ENCODE measurements at places on chromosomes 11 and 22.
A peak's percentile ranks its signal among the peaks of the same experiment; 100 is the strongest.

GRCh38 chr11:96538104-96538503, 148.3 kb downstream of the JRKL start:
- DNase-seq = no peak

GRCh38 chr11:486189-486588, 20.9 kb downstream of the RNH1 start:
- DNase-seq = no peak

- DNase-seq = no peak
These were observed 65.9 kb downstream of the PRR5L start for GRCh38 chr11:36361901-36362391.

GRCh38 chr22:32044913-32045312, 1.9 kb downstream of the SLC5A1 start:
- DNase-seq = no peak

GRCh38 chr22:42560781-42561180, 7.0 kb downstream of the SERHL2 start:
- no peak for DNase-seq

GRCh38 chr22:27483095-27483785, 318.3 kb downstream of the MN1 start:
- DNase-seq = no peak

GRCh38 chr11:11292839-11293238, 60.2 kb downstream of the CSNK2A3 start:
- no peak for DNase-seq

- no peak for DNase-seq
These were observed 17.8 kb upstream of the NEAT1 start for GRCh38 chr11:65404638-65405339.

- DNase-seq = no peak
These were observed 284.3 kb upstream of the ISX start for GRCh38 chr22:34781681-34782080.

- DNase-seq = no peak
These were observed 56.1 kb downstream of the MED15 start for GRCh38 chr22:20563466-20563906.

- DNase-seq = no peak
These were observed 10.0 kb downstream of the CARD10 start for GRCh38 chr22:37509059-37509860.

DNA sequence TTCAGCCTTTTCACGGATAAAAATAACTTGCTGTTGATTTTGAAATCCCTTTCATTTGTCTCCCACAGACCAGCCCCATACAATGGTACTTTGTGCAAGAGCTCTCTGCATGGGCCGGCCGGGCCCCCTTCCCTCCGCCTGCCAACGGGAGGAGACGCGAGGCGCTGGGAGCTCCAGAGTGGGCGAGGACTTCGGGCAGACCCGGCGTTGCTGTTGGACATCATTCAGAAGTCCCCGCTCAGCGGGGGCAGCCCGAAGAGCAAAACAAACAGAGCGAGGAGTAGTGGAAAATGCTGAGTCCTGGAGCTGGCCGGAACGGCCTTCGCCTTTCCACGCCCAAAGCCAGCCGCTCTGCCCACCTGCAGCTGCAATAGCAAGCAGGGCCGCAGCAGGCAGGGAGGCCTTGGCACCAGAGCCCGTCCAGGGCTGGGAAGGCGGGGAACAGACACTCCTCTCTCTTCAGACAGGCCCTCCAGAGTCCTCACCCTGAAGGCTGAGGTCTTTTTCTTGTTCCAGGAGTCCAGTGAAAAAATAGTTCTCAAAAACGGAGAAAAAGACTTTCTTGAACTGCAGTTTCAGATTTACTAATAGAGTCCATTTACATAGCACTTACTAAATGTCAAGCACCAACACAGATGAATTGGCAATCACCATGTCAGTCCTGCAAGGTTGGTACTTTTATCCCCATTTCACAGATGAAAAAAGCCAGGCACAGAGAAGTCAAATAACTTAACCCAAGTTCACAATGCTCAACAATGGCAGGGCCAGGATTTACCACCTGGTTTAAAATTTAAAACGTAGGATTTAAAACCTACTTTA, 135.5 kb downstream of the ETS1 start:
- peak; percentile 52 for DNase-seq

- DNase-seq = no peak
These were observed 9.5 kb downstream of the MACROD1 start for GRCh38 chr11:64156235-64157011.

DNA sequence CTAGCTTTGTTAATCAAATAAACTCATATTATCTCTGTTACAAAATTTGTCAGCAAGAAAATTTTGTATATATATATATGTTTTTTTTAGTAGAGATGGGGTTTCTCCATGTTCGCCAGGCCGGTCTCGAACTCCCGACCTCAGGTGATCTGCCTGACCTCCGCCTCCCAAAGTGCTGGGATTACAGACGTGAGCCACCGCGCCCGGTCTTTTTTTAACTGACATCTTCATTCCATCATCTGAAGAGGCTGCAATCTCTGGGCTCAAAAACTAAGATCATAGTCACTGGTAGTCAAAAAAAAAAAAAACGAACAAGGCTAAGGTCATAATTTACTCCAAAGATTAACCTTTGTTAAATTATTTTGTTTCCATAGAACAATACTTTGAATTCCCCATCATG, 5.3 kb upstream of the KLHDC7B start:
- DNase-seq = no peak

- DNase-seq = no peak
These were observed 105.4 kb upstream of the PITPNB start for GRCh38 chr22:28024422-28024888.

DNA sequence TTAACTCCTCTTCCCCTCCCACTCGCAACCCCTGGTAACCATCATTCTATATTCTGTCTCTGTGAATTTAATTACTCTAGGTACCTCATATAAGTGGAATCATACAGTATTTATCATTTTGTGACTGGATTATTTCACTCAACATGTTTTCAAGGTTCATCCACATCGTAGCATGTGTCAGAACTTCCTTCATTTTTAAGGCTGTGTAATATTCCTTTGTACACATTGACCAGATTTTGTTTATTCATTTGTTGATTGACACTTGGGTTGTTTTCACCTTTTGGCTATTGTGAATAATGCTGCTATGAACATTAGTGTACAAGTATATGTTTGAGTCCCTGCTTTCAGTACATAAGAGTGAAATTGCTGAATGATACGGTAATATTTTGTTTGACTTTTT, 2.7 kb upstream of the GNB1L start:
- no peak for DNase-seq

GRCh38 chr11:43907028-43907975, 26.7 kb downstream of the ALKBH3 start:
- DNase-seq = no peak

DNA sequence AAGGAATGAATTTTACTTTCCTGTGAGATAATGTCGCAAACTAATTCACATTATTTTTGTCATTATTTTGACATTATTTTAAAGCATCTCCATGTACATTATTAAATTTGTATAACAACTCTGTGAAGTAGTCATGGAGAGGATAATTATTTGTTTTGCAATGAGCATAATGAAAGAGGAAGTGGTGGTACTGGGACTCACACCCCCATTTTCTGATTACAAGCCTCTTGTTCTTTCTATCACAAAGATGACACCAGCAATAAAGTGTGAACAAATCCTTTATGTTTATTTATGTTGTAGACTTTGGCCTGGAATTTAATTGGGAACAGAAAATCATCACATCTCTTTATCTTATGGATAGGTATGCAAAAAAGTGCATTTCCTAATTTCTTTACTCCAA, 522.6 kb downstream of the TMEM135 start:
- no peak for DNase-seq

DNA sequence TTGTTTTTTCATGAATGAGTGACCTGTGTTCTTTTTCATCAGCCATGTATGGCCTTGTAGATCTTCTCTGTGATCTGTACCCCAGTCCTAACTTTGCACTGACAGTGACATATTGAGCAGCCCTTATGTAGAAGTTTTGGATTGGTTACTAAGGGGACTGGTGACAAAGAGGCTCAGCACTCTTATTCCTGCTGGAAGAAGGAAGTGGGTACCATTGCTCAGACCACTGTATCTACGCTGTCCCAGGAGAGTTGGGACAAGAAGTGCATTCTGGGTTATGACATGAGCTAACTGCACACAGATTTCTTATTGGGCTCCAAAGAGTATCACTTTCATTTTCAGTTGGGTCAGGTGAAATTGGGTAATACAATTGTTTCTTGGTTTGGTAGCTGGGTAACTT, 107.8 kb upstream of the RASSF10 start:
- no peak for DNase-seq

DNA sequence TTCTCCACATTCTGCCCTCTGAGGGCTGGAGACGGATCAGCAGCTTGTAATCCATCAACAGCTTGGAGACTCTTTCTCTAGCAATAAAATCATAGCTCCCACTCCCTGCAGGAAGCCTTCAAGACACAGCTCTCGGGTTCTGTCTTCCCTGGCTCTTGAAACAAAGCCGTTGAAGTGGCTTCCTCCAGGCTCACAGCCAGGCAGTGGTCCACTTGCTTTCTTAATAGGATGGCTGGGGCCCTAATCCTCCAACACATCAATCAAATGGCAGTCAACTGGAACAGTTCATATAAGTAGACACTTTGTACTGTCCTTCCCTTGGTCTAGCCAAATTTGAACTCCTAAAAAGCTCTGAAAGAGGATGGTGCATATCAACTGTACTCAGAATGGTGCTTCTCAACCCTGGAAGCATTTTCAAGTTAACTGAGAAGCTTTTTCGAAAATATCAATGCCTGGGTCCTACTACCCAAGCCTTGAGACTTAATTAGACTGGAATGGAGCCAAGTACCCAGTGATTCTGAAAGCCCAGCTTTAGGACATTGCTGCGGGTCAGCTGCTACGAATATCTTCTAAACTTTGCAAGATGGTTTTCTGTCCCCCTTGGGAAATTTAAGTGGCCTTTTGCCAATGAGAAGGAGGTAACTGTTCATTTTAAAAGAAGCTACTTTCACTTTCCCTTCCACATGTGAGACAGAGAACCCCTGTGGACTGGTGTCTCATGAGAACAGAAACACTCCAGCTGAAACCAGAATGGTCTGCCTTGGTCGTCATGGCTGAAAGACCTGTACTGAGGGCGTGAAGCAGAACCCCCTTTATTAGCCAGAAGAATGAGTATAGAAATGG, 74.7 kb downstream of the SC5D start:
- DNase-seq = peak; percentile 79

- DNase-seq = no peak
These were observed 32.3 kb upstream of the CYP2D6 start for GRCh38 chr22:42162728-42163489.
